Activated naive CD4-positive, alpha-beta T cell treated with anti-CD3 and anti-CD28 coated beads for 36 hours (primary cell): ENCODE measurements at places on chromosomes 4 and X. TPM values are rescaled to one million over a fixed set of nuclear protein-coding genes. Genes with fewer than 3 reads are reported as not detected.

PCDH11X gene
- total RNA-seq, result not detected

HSD17B13 gene
- 0.12 TPM for total RNA-seq

LRP2BP gene
- total RNA-seq, result 0.60 TPM

FABP2 gene
- total RNA-seq, result not detected

CTAG1B gene
- not detected for total RNA-seq

GRCh38 chr4:8694651-8695151, 102.1 kb downstream of the CPZ start:
- DNase-seq, result no peak

- no peak for DNase-seq
Measured at GRCh38 chr4:2371765-2372487, 46.5 kb downstream of the ZFYVE28 start.

DNA sequence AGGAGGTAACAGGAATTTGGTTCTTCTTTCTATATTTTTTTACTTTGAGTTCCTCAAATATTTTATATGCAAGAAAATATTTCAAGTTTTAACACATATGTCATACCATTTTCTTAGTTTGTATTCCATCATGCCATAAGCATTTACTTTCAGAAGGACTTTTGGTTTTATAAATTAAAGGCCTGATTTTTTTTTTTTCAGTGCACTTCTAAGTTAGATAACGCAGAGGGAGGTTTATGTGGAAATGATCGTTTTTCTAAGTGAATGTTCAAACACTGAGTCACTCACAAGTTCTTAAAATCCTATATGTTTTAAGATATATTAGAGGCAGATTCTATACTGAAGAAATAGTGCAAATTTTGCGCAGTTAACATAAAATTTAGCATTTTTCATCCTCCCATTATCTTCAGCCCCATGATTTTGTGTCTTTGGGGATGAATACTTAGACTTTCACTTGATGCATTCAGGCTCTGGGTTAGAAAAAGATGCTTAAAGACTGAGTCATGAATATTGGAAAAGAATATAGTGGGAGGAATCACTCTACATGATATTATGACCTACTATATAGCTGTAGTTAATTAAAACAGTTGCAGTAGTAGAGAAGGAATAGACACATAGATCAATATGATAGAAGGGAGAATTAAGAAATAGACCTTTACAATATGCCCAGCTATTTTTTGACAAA, 54.9 kb downstream of the COL4A5 start:
- DNase-seq, result no peak

DNA sequence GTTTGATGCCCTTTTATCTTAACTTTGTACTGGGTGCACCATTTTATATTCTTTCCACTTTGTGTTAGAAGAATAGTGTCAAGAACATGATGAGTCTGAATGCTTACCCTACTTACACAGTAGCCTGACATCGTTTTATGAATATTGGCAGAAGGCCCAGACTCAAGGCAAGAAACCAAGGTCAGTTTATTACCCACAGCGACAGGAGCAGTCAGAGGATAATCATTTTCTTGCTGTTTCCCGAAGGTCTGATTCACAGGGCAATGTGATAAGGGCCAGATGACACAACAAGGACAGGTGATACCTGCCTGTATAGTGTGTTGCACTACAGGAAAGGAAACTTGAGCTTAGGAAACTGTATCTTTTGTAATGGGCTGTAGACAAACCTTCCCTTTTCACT, 417.4 kb downstream of the SPOCK3 start:
- no peak for DNase-seq

GRCh38 chr4:84967243-84967690, 777 bp upstream of the WDFY3 start:
- no peak for DNase-seq
